ENCODE measurements at places on chromosomes 2 and 18.

DNA sequence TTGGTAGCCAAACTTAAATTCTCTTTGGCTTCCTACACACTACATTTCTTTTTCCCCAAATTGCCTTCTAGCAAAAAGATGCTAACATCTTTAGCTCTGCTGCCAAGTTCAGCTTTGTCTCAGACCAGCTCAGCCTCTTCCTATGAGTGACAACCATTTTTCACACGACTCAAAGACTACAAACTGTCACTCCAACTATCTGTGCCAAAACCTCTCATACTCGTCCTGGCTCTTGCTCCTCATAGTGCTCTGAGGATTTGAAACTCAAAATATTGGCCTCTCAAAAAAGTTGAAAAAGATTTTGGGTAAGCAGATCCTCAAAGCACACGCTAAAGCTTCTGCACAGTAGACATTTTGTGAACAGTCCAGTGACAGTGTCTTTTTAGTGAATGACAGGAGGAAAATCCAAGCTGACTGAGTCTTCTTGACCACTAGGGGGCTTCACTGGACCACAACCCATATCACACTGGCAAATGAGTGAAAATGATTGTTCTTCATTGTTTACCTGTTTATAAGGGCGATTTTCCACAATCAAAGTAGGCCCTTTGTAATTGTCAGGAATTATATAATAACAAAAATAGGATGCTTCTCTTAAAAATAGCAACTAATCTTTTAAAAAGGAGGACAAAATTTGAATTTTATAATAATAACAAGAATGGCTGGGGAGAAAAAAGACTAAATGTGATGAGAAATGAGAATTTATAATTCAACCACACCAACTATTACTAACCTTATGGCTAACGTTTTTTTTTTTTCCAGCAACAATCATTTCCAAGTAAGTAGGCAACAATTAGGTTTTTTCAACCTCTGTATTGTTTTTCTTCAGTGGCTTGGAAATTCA is 85.5 kb upstream of the PGAP1 start:
- no peak for DNase-seq

GRCh38 chr2:178836807-178837206 is 29.6 kb upstream of the TTN start:
- no peak for DNase-seq

DNA sequence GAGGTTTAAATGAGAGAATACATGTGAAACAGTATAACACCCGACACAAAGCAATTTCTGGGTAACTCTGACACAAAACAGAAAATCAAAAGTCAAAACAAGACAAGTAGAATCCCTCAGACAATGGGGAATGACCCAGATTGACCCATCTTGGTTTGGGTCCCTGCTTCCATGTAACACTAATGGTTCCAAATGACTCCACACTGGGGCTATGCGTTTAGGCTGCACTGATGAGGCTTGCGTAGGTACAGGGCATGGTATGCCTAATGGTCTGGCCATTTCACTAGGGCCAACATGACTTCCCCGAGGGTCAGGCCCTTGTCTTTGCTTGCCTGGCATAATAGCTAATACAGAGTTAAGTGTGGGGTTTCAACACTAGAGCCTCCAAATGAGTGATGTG is 27.2 kb upstream of the NFE2L2 start:
- DNase-seq, result no peak

DNA sequence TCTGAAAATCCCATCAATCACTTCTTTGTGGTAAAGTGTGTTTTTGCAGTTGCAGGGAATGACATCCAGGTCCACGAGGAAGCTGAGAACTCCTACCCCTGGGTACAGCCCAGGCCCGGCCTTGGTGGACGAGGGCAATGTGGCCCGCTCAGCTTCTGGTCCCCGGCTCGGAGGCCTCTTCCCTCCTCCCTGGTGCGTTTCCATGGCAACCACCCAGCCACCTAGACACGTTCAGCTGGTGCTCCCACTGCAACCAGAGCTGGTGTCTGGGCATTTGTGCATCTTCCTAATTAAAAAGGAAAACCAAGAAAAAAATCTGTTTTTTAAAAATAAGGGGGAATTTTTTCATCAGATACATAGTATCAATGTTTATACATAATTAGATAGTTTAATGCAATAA is 603.6 kb upstream of the SALL3 start:
- DNase-seq, result no peak

- no peak for DNase-seq
Measured at GRCh38 chr18:76989647-76990190, 142.9 kb downstream of the MBP start.

- no peak for DNase-seq
Measured at GRCh38 chr2:73985308-73986084, 786 bp downstream of the TET3 start.

DNA sequence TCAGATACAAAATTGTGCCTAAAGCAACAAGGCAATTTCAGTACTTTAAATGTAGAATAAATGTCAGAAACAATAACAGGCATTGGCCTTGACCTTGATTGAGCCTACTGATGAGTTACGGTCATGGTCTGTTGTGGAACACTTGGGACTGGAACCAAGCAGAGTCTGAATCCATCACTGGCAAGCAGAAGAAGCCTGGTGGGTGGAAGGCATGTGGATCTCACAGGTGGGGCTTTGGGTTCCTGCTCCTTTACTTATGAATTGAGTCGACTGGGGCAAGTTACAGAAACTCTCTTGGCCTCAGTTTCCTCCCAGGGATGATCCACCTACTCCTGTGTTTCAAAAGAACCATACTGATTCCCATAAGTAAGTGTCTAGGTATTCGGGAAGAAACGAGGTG is 102.3 kb downstream of the KCNF1 start:
- no peak for DNase-seq

DNA sequence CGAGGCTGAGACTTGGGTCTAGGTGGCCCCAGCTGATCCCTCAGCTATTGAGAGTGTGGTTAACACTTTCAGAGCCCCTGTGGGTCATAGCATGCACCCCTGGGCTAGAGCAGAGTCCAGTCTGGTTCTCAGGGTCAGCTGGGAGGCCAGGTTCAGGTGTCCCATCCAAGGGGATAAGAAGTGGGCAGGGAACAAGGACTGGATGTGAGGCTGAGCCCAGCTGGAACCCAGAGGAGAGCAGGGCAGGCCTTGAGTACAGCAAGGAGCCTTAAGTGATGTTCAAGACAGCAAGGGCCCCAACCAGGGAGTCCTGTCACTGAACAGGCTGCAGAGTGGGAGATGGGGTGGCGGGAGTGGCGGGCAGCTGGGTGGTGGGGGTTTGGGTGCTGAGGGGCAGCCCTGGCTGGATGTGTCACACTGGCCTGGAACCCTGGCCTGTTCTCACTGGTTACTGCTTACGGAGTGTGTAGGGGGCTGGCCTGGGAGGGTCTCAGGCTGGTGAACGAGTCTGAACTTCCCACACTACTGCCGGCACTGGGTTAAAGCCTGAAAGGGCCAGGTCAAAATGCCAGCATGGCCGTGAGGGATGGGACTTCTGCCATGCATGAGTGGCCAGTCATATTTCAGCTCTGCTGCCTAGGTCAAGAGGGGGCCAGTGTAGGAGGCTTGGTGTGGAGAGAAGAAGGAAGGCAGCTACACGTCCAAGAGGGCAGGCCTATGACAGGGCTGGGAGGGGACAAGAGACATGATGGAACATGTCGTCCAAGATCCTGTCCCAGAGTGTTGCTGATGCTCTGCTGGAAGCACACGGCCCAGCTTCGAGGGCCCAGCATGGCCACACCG is 13.6 kb downstream of the TMEM185B start:
- DNase-seq, result no peak

GRCh38 chr18:38402509-38402908 is 836.9 kb upstream of the CELF4 start:
- no peak for DNase-seq

- DNase-seq, result no peak
Measured at GRCh38 chr2:66489436-66489835, 54.5 kb downstream of the MEIS1 start.

- DNase-seq, result no peak
Measured at GRCh38 chr2:232816657-232817056, 40.3 kb upstream of the KCNJ13 start.

DNA sequence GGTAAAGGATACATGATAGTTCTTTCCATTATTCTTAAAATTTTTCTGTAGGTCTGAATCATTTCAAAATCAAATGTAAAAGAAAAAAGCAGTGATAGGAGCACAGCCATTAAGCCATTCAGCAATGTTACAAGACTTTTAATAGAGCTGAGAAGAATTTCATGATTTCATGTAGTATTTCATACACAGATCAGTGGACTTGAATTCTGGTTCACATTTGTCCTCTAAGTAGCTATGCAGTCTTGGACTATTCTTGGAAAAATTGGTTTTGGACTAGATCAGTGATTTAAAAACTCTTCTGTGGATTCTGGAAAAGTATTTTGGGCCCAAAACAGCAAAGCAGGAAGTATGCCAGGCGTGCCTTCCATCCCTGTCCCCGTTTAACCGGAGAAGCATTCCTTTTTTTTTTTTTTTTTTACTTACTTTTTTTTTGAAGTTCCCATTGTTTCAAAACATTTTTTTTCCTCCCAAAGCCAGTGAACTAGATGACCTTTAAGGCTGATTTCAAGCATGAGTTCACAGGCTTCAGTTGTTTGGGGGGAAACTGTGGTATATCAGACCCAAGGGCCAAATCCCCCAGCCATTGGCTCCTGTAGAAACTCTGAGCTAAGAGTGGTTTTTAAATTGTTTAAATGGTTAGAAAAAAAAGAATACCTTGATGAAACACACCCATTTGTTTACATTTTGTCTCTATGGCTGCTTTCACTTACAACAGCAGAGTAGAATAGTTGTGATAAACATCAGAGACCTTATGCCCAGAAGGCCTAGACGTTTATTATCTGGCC is 17.5 kb upstream of the POLI start:
- no peak for DNase-seq

GRCh38 chr2:230885463-230886130 is 20.9 kb downstream of the ITM2C start:
- DNase-seq, result peak; percentile 87

GRCh38 chr2:51165534-51166260 is 133.8 kb upstream of the NRXN1 start:
- DNase-seq, result no peak

DNA sequence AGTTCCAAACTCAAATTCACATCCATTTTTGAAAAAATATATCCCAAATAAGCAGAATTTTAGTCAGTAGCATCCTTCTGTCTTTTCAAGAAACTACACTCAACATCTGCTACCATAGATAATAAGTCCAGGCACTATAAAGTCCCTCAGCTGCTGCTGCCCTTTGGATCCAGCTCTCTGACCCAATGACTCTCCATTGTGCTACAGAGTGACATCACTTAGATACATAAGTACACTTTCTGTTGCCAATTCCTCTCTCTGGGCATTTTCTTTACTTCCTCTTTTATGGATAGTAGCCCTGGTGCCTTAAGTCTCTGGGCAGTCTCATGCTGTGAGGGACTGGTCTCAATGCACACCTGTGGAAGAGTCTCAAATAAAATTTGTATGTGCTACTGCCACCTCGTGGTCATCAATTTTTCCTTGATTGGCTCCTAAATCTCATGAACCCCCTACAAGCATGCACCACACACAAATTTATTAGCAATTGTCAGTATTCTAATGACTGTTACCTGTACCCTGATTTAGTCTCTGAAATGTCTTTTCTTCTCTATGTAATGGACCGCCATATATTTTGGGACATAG is 219.2 kb downstream of the LRP1B start:
- DNase-seq, result peak; percentile 1

- no peak for DNase-seq
Measured at GRCh38 chr18:67600181-67601180, 84.0 kb upstream of the DSEL start.

- peak; percentile 9 for DNase-seq
Measured at GRCh38 chr18:12420821-12421421, 13.2 kb downstream of the PRELID3A start.

- DNase-seq, result no peak
Measured at GRCh38 chr2:238847419-238847801, 475 bp upstream of the TWIST2 start.

DNA sequence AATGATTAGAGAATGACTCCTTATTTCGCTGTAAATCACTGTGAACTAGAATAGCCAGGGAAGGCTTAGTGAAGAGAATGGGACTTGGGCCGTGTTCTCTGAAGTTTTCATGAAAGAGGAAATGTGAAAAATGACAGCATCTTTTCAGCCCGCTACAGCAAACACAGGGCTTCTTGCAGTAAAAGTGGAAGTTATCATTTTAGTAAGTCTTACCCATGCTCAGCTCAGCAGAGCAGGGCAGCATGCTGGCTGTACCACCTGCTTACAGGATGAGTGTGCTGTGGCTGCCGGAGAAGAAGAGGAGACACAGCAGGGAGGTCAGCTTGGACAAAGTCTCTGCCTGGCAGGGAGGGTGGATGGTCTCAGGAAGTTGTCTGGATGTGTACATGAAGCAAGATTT is 300.7 kb upstream of the DLGAP1 start:
- DNase-seq, result no peak

DNA sequence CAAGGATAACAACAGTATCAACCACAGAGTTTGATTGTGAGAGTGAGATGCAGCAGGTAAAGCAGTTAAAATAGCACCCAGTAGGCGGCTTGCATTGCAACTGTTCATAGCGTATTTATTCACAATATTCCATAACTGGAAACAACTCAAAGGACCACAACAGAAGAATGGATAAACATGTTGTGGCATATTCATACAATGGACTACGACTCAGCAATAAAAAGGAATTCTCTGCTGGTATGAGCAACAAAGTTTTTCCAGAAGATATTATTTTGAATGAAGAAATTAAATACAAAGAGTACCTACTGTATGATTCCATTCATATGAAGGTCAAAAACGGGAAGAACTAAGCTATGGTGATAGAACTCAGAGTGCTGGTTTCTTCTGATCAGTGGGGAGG is 25.2 kb downstream of the GPATCH11 start:
- DNase-seq, result no peak

DNA sequence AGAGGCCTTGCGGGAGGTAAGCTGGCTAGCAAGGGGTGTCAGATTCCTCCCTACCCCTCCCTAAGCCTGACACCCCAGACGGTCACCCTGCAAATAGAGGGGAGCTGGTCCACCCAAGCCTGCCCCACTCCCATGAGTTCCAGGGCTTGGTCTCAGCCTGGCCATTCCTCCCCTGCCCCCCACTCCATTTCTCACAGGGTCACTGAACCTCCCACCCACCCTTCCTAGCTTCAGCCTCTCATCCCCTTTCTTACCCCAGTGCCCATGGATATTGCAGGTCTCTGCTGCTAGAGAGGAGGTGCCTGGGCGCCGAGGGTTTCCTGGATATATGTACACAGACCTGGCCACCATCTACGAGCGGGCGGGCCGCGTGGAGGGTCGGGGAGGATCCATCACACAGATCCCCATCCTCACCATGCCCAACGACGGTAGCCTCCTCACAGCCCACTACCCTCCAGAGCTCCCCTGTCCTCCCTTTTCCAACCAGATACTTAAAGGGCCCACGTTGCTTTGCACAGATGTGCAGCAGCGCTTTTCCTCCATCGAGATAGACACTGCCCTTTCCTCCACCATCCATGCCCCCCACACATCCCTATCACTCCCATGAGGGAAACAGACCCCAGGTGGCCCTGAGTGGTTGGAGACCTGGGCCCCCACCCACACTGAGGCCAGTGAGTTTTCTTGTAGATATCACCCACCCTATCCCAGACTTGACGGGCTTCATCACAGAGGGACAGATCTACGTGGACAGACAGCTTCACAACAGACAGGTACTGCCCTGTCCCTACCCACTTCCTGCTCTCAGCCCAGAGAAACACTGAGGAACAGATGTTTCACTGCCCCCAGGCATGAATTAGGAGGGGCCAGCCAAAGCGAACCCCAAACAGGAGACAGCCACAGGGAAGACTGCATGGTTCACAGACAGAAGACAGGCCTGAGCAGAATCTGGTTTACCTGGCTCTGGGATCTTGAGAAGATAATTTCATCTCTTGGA is 15.2 kb upstream of the ANKRD53 start:
- no peak for DNase-seq

- DNase-seq, result peak; percentile 66
Measured at GRCh38 chr2:46650556-46651001, 171.2 kb downstream of the TMEM247 start.

GRCh38 chr2:226362980-226363379 is 436.6 kb downstream of the IRS1 start:
- DNase-seq, result no peak

Measured in nucleus accumbens (tissue), 56 donors.